ENCODE measurements at places on chromosomes 3 and 15.

GRCh38 chr3:18135060-18135814 is 289.9 kb downstream of the SATB1 start:
- DNase-seq, result no peak

DNA sequence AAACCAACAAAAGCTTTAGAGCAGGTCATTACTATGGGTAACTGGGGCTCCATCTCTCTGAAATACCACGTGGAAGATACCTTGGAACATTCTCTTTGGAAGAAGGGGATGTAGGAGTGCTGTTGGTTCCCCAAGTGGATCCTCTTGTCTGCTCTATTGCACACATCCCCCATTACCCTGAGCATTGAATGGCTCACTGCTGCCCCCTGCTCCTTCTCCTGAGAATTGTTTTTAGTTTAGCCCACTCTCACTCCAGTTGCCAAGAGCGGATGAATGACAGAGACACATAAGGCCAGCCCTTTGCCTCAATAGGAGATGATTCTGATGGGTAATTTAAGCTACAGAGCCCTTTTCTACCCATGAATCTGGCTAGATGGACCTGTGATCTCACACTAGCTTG is 135.6 kb upstream of the SUCLG2 start:
- no peak for DNase-seq

GRCh38 chr3:43963208-43963607 is 272.5 kb downstream of the ABHD5 start:
- DNase-seq, result no peak

GRCh38 chr15:73127302-73127936 is 75.2 kb downstream of the NEO1 start:
- DNase-seq, result no peak

- DNase-seq, result no peak
These were observed 28.4 kb upstream of the AKAP13 start for GRCh38 chr15:85351965-85352364.

GRCh38 chr3:64107190-64107589 is 83.9 kb upstream of the PSMD6 start:
- no peak for DNase-seq

DNA sequence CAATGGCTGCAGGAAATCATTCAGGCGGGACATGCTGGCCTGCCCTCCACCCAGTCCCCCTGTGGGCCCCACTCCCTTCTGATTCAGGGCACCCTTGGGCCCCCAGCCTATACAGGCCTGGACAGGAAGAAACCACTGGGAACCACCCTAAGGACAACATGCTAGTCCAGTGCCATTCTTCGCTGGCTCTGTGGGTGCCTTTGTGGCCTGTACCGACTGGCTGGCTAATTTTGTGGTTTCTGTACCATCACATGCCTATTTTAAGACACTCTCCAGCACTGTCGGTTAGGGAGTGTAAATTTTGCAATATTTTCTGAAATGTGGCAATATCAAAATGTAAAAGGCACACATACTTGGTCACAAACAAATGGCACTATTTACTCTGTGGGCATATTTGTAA is 61.4 kb upstream of the POLG start:
- DNase-seq, result no peak

DNA sequence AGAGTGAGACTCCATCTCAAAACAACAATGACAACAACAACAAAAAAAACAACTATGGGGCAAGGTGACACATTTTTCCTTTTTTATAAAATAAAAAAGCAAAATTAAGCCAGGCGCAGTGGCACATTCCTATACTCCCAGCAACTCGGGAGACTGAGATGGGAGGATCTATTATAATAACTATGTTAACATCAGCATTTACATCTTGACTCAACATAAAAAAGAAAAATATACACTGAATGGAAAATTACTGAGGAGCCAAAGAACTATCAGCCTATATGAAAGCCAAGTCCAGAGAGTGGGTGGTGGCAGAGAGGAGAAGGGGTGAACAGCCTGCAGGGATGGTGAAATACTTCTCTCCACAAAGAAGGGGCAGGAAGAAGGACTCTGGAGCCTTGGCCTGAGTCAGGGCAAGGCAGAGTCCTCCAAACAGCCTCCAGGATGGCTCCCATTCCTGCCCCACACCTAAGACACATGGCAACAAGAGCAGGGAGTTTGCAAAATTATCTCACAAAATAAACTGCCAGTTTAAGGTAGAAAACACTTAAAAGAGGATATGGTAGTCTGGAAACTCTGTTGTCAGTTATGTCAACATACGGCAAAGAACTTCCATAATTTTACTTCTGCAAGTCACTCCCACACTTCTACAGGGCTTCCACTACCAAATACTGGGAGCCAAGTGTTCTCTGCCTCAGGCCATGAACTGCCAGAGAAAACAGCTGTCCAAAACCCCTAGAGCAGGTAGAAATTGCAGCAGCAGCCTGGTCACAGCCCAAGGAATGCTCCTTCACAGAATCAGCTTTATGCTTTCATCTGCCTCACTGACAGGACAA is 25.9 kb downstream of the HSPBAP1 start:
- no peak for DNase-seq

GRCh38 chr3:179450261-179450701 is 989 bp downstream of the GNB4 start:
- no peak for DNase-seq

DNA sequence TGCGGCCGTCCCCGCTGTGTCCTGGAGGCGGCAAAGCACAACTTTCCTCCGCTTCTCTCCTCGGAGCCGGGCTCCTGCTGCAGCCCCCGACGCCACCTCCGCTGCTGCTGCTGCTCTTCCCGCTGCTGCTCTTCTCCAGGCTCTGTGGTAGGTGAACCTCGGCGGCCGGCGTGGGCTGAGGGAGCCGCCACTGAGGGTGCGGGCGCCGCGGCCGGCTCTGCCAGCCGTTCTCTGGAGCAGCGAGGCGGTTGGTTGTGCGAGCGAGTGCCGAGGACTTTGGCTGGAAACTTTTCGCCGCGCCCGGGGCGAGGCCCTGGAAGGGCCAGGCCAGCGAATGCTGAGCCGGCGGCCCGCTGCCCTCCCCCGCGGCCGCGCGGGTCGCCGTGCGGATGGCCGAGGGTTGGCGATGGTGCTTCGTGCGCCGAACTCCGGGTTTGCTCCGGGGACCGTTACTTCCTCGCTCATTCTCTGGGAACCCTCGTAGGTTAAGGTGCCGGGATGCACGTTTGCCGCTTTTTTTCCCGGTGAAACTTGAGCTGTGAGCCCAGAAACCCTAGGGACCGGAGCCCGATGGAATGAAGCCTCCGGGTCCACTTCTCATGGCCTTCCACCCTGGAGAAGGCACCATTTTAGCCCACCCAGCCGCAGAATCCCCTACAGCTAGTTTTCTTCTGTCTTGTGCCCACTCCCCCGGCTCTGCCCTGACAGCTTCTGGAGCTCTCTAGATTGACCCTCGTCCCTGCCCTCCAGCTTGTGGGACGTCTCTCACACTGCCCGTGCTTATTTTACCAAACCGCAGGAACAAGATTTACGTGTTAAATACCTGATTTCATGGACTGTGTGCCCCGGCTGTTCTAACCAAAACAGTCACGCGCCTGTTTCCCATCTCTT is 660 bp downstream of the NECTIN3 start:
- peak; percentile 79 for DNase-seq

DNA sequence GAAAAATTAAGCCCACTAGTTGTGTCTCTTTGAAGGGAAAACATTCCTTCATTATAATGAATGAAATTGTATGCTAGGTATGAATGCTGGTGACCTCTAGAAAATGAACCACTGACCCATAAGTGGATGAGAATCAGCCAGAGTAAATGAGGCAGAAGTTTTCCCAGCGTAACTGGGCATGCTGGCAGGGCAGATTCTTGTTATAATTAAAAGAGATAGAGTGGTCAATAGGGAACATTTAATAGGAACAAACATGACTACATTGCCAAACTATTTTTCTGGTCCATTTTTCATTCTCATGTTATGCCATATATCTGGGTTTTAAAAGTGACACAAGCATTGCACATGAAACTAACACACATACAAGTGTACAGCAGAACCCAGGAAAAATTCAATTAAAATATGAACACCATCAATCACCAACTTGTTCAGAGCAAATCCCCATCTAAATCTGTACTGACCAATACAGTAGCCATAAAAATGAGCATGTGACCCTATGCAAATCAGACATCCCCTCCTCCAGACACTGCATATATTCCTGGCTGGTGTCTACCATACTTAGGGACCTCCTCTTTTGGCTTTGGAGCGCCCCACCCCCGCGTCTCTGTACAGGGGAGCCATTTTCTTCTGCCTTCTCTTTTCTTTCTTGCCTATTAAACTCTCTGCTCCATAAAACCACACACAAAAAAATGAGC is 4.0 kb downstream of the CLRN1 start:
- no peak for DNase-seq

DNA sequence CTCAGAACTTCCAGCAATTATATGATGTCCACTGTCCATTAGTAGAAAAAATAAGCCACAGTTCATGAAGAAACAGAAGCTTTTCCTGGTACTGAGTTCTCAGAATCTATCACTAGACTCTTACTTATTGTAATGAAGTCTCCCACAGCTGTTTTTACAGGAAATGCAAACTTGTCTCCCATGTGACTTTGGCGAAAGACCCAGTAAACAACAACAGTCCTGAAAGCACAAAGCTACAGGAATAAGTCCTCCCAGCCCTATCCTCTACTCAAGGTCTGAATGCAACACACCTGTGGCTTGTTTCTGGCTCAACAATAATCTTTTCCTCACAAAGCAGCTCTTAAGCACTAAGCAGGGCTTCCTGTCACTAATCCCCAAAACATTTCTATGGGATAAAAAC is 55.9 kb downstream of the EOMES start:
- no peak for DNase-seq

DNA sequence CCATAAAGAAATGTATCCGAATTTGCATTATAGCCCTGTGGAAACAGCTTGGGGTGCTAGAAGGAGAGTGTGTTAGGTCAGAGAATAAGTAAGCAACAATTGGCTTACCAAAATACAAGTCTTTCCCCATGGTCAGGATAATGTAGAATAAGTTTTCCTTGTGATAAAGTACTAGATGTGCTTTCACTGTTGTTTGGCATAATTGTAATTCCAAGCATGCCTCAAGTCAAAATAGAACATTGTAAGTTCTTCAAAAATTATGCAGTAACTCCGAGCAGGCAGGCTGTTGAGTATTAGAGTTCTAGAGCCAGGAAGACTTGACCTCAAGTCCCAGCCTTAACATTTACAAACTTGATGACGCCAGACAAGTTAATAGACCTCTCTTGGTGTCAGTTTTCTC is 242.0 kb downstream of the TUSC7 start:
- no peak for DNase-seq

GRCh38 chr3:52062505-52062904 is 6.1 kb upstream of the DUSP7 start:
- no peak for DNase-seq

GRCh38 chr15:92062505-92062904 is 209.0 kb downstream of the SLCO3A1 start:
- no peak for DNase-seq

DNA sequence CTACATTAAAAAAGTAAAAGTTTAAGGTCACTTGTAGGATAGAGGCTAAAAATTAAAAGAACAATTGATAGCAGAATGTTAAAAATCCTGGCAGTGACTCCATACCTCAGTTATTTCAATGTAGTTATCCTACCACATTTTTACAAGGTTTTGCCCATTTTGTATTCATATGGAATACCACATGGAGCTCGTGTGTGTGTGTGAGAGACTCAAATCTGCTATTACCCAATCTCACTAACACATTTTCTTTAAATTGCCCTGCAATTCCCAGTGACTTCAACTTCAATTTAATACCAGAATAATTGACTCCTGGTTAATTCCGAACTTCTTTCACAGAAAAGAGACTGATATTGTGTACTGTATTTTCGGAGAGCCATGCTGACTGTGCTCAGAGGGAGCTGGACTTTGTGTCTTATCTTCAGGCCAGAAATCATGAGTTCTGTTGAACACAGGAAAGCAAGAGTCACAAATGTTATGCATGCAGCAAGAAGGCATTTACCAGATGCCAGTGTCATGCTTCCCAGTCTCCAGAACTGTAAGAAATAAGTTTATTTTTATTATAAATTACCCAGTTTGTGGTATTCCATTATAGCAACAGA is 529.0 kb upstream of the NECTIN3 start:
- DNase-seq, result no peak

DNA sequence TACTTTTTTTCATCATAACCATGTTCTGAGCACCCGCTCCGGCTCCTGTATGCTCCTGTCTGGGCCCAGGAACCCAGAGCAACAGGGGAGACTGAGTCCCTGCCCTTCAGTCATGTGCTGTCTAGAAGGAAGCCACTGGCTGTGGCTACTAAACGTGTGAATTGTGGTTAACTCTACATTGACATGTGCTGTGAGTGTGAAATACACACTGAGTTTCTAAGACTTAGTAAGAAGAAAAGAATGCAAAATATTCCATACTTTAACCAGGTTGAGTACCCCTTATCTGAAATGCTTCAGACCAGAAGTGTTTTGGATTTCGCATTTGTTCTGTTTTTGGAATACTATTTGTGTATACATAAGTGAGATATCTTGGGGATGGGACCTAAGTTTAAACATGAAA is 42.8 kb upstream of the CGNL1 start:
- no peak for DNase-seq

DNA sequence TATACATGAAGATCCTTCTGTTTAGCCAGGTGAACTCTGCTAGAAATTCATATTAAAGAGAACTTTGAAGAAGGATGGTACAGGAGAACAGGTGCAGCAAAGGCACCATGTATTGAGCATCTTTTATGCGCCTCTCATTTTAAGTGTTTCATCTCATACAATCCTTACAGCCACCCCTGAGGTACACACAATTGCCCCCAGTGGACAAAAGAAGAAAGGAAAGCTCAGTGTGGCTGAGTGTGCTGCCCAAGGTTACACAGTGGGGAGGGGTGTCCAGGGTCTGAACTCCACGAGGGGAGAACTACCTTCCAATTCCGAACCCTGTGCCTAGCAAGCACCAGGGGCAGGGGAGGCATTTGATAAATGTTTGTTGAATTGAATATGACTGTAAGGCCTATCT is 98.6 kb downstream of the MECOM start:
- no peak for DNase-seq

- no peak for DNase-seq
These were observed 242.0 kb upstream of the MRPL3 start for GRCh38 chr3:131744765-131745164.

- DNase-seq, result no peak
These were observed 67.9 kb downstream of the CRTC3 start for GRCh38 chr15:90597577-90597976.

- peak; percentile 43 for DNase-seq
These were observed 274.9 kb downstream of the FAM43A start for GRCh38 chr3:194960446-194961032.

- DNase-seq, result no peak
These were observed 235.4 kb downstream of the NFKBIZ start for GRCh38 chr3:102084704-102085103.

DNA sequence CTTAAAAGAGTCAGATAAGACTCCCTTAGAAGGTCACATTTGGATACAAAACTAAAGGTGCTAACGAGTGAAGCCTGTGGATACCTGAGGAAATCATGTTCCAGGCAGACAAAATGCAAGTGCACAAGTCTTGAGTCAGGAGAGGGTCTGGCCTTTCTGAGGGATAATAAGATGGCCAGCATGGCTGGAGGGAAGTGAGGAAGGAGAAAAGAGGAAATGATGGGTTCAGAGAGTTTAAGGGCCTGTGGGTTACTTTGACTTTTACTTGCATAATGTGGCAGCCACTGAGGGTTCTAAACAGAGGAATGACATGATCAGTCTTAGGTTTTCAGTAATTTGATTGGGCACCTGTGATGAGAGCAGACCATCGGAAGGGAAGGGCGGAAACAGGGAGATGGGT is 3.5 kb upstream of the ROPN1B start:
- DNase-seq, result no peak
